Coronary artery (tissue), 2 donors: ENCODE measurements at places on chromosomes 11 and 22.

- DNase-seq: no peak
Measured at GRCh38 chr11:66727282-66728037, 1.6 kb downstream of the SPTBN2 start.

DNA sequence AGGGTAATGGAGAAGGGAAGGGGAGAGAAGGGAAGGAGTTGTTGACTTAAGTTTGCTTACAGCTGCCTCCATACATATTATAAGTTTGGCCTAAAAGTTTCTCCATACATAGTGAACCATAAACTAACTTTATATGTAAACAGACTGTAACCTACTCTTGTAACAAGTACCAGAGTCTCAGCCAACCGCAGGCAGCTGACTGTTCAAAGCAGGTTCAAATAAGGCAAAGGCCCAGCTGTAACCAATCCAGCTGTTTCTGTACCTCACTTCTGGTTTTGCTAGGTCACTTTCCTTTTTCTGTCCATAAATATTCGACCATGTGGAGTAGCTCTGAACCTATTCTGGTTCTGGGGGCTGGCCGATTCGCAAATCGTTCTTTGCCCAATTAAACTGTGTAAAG lies 591.2 kb downstream of the INSC start:
- DNase-seq: no peak

DNA sequence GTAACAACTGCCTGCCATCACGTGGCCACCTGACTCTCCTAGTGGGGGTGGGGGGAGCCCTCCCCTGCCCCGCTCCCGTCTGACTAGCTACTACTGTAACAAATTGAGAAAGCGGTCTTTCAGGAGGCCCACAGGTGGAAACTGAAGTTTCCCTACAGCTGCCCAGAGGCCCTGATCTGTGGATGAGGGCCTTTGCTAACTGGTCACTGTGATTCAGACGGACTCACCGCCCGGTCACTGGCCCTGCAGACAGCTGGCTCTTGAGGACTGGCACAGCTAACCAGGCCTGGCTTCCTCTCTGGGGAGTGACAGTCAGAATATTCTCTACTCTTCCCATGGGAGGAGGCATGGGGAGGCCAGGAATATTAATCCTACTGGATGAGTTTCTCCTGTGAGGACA lies 116.8 kb downstream of the ARHGAP8 start:
- DNase-seq: no peak

DNA sequence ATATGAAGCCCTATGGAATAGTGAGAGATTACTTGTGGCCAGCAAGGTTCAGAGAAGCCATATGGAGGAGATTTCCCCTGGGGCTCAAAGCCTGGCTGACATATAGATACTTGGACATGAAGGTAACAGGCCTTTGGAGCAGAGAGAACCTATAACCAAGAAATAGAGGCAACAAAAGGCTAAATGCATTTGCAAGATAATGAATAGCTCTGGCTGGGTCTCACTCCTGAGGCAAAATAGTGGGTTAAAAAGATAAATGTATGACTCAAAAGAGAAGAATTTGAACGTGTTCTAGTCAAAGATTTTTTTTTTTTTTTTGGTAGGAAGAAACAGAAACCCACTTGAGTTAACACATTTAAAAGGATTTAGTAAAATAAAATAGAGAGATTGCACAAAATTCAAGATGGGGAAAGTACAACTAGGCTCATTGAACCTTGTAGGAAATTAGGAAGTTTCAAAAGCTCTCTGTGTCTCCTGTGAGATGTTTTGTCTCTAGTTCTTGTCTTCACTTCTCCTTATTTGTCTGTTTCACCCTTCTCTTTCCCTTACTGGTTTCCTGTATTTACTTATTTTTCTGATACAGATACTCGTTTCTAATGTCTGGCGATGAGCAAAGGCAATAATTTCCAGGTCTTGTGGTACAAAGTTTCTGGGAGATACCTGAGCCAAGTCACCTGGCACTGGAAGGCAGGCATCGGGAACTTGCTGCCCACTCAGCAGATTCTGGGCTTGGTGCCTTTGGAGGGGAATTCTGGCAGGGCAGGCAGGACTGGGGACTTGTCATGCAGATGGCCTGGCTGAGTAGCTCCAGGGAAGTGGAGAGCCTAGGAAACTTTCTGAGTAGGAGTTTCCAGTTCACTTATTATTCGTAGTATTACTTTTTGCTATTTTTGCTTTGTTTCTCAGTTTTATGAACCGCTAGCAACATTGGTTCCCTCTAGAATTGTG lies 49.2 kb upstream of the SESN3 start:
- DNase-seq: no peak

GRCh38 chr11:68002575-68002937 lies 1.3 kb downstream of the UNC93B1 start:
- DNase-seq: peak; percentile 74

DNA sequence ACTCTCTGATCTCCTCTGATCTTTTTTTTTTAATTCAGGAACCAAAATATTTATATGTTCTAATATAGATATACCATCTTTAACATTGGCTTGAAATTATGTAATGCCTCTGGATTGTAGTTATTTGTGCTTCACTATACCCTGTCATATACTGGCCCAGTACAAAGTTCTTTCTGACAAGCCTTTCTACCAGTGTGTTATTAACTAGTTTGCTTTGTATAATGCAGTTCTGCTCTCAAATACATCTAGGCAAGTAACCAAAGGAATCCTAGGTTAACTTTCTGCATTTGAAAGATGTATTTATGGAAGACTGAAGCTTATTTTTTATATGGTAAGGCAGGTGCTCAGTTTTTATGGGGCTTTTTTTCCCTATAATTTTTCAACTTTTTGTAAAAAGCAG lies 36.1 kb downstream of the ARHGEF12 start:
- DNase-seq: no peak

GRCh38 chr22:48340727-48341709 lies 1486.7 kb downstream of the BRD1 start:
- DNase-seq: no peak

- no peak for DNase-seq
Measured at GRCh38 chr22:21000987-21001600, 824 bp downstream of the THAP7 start.

- DNase-seq: no peak
Measured at GRCh38 chr11:35689081-35689996, 26.8 kb downstream of the TRIM44 start.

- DNase-seq: no peak
Measured at GRCh38 chr11:84675396-84676025, 951.6 kb downstream of the DLG2 start.

GRCh38 chr11:37657645-37658044 lies 1059.6 kb upstream of the RAG2 start:
- no peak for DNase-seq

GRCh38 chr22:37281646-37282384 lies 493 bp upstream of the CYTH4 start:
- no peak for DNase-seq

DNA sequence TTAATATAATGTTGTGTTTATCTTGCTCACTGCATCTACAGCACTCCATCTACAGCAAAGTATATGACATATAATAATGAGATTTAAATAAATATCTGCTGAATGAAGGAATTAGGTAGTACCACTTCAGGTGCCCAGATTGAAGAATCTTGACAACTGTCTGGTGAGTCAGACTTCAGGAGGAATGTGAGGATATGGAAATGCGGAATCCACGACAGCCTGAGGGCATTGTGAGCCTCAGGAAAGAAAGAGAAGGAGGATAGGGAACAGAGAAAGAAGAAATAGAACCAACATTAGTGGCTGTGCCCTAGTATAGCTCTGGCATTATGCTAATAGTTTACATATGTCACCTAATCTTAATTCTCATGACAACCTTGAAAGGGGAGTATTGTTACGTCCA lies 304.4 kb downstream of the AASDHPPT start:
- no peak for DNase-seq

DNA sequence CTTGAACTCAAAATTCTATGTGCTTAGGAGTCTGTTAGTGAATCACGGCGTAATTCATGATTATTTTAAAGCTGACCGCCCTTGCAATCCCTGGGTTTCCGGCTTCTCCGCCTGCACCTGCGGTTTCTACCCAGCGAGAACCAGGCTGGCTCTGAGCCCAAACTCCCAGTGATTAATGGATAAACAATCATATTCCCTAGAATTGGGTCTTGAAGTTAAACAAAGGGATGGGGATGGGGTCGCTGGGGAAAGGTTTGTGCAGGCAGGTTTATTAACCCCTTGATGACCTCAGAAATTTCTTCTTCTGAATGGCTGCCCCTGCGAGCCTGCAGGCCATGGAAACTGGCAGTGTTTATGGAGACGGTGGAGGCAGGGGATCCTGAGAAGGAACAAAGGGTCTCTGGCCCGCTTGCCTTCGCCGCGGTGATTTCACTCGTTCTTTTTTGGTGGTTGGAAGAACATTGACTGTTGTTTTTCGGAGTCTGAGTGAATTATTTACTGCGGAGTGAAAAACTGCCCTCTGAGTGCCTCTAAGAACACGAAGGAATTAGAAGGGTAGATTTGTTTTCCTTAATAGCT lies 1000.3 kb downstream of the BRD1 start:
- DNase-seq: no peak

- DNase-seq: no peak
Measured at GRCh38 chr11:75689863-75690609, 21.2 kb upstream of the MAP6 start.

- no peak for DNase-seq
Measured at GRCh38 chr22:47808886-47809620, 1046.6 kb downstream of the TBC1D22A start.

- no peak for DNase-seq
Measured at GRCh38 chr11:111324277-111324720, 26.0 kb downstream of the POU2AF3 start.

- DNase-seq: no peak
Measured at GRCh38 chr22:27129266-27129665, 471.9 kb downstream of the MIAT start.

GRCh38 chr11:3642071-3642951 lies 519 bp upstream of the ART5 start:
- no peak for DNase-seq

DNA sequence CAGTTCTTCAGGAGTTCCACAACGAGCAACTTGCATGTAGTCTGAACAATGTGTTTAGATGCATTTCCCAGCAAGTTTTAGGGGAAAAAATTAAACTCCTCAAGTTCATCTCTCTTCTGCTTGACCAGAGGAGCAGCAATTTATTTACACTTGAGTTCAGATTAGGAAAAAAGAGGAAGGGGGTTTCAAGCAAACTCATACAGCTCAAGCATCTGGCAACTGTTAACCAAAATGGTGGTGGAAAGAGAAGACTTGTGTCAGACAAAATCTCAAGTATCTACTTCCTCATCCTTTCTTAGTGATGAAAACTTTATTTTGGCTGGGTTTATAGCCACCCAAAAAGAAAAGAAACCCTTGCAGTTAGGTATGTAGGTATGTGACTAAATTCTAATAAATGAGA lies 29.1 kb upstream of the PICALM start:
- DNase-seq: no peak

GRCh38 chr22:22348127-22348814 lies 103.7 kb downstream of the VPREB1 start:
- DNase-seq: no peak

- no peak for DNase-seq
Measured at GRCh38 chr22:42069801-42070516, 653 bp downstream of the NAGA start.

GRCh38 chr11:12762278-12762677 lies 88.1 kb downstream of the TEAD1 start:
- DNase-seq: no peak

DNA sequence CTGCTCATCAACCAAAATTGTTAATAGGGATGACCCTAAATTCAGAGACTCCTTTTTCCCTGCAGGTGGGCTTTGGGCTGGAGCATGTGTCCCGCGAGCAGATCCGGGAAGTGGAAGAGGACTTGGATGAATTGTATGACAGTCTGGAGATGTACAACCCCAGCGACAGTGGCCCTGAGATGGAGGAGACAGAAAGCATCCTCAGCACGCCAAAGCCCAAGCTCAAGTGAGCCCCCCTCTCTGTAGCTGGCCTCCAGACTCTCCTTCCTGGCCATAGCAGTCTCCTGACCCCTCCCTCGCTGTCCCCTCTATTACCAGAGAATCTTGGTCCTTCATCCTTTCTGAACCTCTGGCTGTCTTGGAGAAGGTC lies 47.9 kb upstream of the RAB1B start:
- DNase-seq: peak; percentile 40

GRCh38 chr11:71119656-71120269 lies 132.6 kb downstream of the SHANK2 start:
- no peak for DNase-seq

DNA sequence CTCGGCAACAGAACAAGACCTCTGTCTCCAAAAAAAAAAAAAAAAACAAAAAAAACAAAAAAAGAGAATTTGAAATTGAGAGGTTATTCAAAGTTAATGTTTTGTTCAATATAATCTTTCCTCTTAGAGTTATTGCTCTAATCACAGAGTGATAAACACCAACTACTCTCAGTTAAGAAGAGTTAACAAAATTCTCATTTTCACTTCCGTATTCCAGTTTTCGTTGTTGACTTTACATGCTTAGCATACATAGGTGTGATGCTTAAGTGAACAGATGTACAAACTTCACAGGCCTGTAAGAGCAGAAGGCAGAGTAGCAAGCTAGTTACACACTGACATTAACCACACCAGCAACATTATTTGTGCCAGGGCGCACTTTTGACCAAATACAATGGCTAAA lies 12.3 kb downstream of the EIF4ENIF1 start:
- no peak for DNase-seq

DNA sequence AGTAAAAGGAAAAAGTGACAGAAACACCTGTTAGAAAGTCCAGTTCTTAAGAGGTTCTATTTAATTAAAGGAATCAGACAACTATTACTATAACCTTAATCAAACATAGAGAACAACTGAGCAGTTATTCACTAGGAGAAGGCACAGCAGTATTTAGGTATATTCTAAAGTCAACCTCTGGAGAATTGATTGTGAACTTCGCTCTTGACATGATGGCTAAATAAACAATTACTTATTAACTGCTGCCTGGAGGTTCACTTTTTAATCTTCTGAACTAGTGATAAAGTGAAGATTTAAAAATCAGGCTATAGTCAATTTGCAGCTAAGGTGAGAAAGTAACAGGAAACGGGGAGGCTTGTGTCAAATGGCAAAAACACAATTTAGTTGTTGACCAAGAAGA lies 557.3 kb downstream of the FAM181B start:
- no peak for DNase-seq

DNA sequence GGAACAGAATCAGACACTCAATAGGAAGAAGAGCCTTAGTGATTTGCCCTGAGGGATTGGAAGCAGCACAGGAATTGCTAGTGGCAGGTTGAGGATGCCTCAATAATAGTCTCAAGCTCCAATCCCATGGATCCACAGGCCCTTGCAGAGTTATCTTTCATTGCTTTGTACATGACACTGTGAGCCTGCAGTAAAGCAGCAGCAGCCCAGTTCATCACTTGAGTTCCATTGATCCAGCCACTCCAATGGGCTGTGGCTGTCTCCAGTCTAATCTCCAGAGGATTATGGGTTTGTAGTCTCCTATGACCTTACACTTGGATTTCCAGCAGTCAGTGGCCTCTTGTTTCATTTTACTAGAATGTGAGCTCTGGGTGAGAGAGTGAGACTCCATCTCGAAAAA lies 45.4 kb downstream of the AAMDC start:
- no peak for DNase-seq

- DNase-seq: no peak
Measured at GRCh38 chr11:77090046-77090372, 12.6 kb upstream of the OMP start.

- no peak for DNase-seq
Measured at GRCh38 chr11:59283825-59284772, 71.4 kb upstream of the MPEG1 start.
